ENCODE measurements at places on chromosomes 3 and 15.

- no peak for DNase-seq
Observed at GRCh38 chr3:80643421-80643820, 875.6 kb upstream of the ROBO1 start.

GRCh38 chr3:60992395-60992794 is 258.9 kb downstream of the FHIT start:
- DNase-seq = no peak

- no peak for DNase-seq
Observed at GRCh38 chr3:112769286-112769978, 77.2 kb downstream of the CD200R1L start.

DNA sequence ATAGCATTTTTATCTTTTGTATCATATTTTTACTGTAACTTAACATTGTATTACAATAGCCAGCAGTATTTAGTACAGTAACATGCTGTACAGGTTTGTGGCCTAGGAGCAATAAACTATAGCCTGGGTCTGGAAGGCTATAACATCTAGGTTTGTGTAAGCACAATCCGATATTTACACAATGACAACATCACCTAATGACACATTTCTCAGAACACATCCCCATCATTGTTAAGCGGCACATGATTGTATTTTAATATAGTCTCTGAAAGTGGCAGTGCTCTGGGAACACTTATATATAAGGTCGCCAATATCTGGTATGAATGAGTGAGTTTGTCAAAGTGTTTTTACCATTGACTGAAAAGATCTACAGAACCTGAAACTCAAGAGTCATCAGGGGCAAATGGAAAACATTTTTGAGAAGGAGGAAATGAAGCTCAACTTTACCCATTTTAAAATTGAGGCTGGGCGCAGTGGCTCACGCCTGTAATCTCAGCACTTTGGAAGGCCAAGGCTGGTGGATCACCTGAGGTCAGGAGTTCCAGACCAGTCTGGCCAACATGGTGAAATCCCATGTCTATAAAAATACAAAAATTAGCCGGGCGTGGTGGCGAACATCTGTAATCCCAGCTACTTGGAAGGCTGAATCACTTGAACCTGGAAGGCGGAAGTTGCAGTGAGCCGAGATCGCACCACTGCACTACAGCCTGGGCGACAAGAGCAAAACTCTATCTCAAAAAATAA is 38.8 kb upstream of the TNFSF10 start:
- no peak for DNase-seq

GRCh38 chr3:155053756-155054155 is 26.4 kb upstream of the MME start:
- no peak for DNase-seq

GRCh38 chr3:176351408-176351807 is 845.9 kb downstream of the TBL1XR1 start:
- no peak for DNase-seq

DNA sequence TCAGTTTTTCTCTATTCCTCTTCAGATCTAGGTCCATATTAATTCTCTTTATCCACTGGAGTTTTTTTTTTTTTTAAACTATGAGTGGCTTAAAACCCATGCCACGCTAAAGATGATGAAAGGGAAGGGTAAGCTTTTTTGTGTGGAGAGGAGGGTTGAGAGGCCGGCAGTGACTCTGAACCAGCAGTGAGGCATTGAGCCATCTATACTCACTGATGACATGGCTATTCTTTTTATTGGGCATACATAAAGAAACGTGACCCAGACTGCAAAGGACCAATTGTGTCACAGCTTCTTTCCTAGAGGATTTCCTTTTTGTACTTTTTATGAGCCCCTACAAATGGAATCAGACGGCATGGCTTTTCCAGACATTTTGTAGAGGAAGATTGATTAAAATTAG is 662.2 kb downstream of the AGBL1 start:
- no peak for DNase-seq

- no peak for DNase-seq
Observed at GRCh38 chr3:100988080-100988479, 5.1 kb downstream of the ABI3BP start.

DNA sequence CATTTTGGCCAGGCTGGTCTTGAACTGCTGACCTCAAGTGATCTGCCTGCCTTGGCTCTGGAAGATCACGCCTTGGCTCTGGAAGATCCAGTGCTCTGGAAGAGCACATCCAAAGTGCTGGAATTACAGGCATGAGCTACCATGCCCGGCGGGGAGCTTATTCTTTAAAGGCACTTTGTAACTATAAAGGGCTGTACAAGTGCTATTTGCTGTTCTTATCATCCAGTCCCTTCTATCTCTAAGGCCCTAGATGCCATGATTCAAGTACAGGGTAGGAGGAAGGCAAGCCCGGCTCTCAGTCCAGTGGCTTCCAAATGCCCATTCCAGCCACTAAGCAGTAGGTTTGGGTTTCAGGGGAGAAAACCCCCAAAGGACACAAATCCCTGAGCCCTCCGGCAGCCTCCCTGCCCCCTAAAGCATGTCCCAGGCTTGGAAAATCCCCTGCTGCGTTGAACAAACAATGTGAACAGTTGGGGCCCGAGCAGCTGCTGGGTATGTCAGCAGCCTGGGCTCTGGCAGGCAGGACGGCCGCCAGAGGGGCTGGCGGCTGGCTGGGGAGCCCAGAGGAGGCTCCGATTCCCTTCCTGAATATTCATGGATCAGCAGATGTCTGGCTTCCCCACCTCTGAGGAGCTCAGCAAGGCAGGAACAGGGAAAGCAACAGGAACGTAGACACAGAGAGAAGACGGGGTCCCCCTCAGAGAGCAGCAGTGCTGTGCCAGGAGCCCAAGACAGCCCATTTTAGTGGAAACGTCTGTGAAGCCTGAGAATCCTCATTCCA is 7.7 kb downstream of the IGDCC4 start:
- DNase-seq = no peak

DNA sequence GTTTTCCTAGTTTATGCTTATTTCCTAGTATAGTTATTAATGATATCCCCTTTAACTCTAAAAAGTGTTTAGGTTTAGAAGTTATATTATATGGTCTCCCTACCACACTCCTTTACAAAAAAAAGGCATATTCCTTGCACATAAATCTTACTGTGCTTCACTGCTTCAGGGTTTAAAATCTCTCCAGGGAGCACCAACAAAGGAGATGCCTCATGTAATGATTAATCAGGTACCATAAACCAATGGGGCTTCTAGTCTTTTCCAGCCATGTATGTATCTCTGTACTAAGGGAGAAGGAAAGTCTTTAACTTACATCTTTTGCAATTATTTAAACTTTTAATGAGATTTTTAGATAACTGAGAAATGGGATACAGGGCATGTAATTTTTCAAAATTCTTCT is 91.5 kb upstream of the RBMS3 start:
- DNase-seq = no peak

DNA sequence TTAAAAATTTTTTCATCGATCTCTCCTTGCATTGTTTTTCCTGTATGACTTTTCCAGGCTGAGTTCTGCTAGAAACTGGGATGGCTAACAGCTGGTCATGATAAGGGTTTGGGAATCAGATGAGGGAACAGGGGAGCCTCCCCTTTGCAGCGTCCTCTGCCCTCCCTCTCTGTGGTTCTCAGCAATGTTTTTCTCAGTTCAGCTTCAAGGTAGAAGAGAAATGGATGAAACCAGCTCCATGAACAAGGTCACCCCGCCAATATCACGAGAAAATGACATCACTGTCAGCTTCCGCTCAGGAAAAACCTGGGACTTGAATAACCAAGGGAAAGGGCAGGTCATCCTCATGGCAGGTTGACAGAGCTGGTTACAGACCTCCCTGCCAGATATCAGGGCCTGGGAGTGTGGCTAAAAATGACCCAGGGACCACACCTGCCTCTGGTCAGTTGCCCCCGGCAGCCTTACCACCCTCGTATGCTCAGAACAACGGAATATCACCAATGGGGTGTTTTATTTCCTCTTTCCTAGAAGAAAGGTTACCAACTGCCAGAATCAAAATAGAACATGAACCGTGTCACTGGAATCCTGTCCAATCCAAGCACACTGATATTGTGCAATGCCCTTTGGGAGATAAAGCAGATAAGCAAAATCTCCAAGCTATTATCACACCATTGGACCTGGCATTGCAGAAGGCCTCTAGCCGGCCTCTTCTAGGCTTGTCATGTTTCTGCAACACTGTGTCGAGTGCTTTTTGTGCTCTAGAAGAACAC is 26.1 kb downstream of the LSM3 start:
- DNase-seq = no peak

GRCh38 chr3:183959214-183959613 is 58.5 kb downstream of the ABCC5 start:
- no peak for DNase-seq

DNA sequence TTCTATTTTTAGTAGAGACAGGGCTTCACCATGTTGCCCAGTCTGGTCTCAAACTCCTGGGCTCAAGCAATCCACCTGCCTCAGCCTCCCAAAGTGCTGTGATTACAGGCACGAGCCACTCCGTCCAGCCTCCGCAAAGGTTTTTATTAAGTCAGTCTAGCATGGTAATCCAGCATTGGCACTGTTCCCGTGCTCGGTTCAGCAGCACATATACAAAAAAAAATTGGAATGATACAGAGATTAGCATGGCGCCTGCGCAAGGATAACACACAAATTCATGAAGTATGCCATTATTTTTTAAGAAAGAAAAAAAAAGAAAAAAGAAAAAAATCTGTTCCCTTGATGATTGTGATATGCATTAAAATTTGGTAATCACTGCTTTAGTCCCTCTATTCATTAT is 8.5 kb downstream of the CKMT1A start:
- no peak for DNase-seq

DNA sequence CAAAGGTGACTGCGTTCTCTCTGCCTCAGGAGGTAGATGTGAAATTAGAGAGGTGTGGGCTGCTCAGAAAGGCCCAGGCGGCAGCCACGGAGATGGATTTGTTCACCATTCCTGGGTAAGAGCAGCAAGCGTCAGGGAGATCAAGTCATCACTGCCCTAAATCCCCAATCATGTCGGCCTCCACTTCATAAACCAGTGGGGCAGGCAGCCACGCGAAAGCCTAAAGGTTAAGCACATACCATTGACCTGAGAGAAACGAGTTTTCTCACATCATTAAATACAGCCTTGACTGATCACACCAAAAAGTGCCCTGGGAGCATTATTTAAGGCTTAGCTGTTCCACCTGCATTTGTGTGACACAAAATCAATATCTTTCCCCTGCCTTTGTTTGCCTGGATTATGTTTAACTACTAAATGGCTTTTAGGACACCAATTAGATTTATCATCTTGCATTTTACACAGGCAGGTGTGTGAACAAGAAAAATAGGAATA is 50.7 kb upstream of the FOXB1 start:
- no peak for DNase-seq

DNA sequence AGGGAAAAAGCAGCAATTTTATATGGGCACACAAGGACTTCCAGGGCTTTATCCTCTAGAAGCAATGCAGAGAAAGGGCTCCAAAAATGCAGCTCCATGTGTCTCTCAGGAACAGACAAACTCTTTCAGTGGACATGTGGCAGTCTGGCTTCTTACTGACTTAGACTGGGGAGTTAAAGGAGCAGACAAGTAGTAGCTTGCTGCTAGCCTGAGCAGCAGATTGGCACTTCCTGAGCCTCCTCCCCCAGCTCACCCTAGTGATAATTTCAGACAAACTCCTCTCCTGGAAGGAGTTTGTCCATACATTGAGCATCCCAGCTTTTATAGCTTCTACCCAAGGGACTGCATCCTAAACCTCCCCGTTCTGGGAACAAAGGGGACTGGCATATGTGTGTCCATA is 101.7 kb upstream of the MANF start:
- no peak for DNase-seq

DNA sequence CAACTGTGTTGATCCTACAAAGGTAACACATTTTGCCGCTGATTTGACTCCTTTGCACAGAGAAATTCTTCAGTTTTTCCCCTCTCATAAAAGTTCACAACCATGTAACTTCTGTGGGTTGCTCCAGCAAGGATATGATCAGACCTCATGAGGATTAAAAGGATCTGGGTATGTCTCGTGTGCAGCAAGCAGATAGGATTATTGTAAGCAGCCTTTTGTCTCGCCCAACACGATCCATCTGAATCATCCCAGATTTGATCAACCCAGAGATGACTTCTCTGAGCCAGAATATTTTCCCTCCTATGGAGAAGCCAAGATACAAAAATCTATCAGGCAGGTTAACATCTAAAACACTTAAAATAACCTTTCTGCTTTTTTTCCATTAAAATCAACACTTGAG is 12.8 kb upstream of the BNIP2 start:
- DNase-seq = no peak

DNA sequence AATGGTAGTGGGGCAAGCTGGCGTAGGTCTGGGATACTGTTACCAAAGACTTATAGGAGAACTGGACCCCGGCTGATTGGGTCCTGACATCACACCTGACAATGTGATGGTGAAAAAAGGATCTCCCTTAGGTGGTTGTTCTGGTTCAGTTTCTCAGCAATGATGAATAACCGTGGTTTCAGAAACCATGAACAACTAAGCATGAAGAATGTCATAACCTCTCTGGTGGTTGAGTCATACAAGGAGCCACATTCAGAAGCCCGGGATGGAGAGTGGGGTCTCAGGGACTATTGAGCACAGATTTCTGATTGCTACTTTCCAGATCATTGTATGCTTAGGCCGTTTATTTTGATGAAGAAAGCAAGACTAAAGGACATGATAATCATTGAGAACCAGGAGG is 17.4 kb downstream of the GPR160 start:
- DNase-seq = no peak

GRCh38 chr3:65200310-65200970 is 512.6 kb upstream of the ADAMTS9 start:
- no peak for DNase-seq

GRCh38 chr3:132164469-132165092 is 129.8 kb upstream of the CPNE4 start:
- no peak for DNase-seq

GRCh38 chr3:16942955-16943354 is 58.2 kb downstream of the PLCL2 start:
- DNase-seq = no peak

GRCh38 chr3:13451301-13451673 is 28.8 kb upstream of the HDAC11 start:
- no peak for DNase-seq

DNA sequence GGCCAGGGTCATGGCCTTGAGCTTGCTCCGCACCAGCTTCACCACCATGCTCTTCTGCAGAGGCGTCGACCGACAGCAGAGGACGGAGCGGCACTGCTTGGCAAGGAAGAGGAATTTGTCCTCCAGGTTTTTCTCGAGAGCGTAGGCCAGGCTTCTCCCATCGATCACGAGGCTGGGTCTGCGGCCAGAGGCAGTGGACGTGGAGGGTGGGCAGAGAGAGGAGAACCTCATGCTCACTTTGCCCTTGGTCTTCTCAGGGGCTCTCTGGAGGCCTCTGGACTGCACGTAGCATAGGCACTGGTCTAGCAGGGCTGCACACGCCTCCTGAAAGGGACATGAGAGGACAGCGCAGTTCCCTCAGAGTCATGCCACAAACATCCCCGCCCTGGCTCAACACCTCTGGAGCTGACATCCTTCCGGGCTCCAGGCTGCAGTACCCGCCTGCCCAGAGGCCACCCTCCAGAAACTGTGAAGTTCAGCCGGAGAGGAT is 168.3 kb downstream of the ATP10A start:
- no peak for DNase-seq
